ENCODE measurements at places on chromosomes 4 and X.

DNA sequence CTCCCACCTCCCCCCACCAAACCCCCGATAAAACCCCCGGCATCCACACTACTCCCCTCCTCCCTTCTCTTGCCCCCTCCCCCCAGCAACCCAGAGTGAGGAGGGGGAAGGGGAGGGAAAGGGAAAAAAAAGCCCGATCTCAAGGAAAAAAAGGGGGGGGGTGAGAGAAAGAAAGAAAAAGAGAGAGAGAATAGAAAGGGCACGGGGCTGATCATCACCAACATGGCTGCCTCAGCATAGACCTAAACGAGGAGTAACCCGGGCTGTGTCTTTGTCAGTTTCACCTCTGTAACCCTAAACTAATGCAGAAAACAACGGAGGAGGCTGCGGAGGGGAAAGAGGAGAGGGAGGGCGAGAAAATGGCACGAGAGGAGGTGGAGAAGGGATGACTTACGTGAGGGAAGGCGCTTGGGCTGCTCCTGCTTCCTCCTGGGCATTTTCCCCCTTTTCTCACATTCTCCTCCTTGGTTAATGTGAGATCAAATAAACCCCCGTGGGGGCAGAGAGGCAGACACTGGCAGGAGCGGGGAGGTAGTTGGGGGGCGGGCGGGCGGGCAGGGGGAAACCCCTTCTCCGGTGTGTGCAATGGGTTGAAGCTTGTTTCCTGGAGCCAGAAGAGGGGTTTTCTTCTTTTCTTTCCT, 532 bp downstream of the ZNF827 start:
- peak; percentile 45 for DNase-seq

- no peak for DNase-seq
Measured at GRCh38 chrX:142593361-142593862, 388.3 kb upstream of the MAGEC2 start.

DNA sequence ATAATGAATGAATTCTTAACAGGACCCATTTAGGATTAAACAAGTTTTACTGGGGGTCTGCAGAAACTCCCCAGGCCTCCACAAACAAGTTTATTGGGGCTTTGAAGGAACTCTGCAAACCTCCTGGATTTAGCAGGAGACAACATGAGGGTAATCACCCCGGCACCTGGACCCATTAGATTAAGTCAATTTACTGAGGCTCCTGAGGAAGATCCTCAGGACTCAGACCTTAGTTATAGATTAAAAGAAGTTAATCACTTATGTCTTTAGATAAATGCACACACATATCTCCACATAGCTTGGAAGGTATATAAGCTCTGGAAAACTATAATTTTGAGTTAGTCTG, 29.4 kb downstream of the XG start:
- no peak for DNase-seq

DNA sequence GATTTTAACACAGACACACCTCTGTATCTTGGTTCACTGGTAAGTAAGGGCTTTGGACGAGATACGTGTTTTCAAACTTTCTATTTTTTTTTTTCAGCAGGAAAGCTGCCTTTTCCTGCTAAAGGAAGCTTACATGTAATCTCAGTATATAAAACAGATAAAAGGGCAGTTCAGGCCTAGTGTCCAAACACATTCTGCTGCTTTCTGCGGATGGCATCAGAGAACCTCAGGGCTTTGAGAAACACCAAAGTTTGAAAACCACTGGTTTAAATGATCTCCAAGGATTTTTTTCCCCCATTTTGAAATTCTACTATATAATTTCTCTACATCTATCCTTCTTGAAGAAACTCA, 76.0 kb downstream of the ZAR1 start:
- no peak for DNase-seq

- DNase-seq: no peak
Measured at GRCh38 chr4:16082426-16083240, 1.2 kb downstream of the PROM1 start.

GRCh38 chrX:44244008-44244407, 99.5 kb downstream of the EFHC2 start:
- DNase-seq: no peak
